Kidney (tissue), 22 donors: ENCODE measurements at places on chromosomes 3 and 15.

GRCh38 chr3:111577798-111578685 lies 17.1 kb downstream of the ZBED2 start:
- DNase-seq, result peak; percentile 46

- DNase-seq, result no peak
Measured at GRCh38 chr15:95300958-95301357, 1029.5 kb upstream of the NR2F2 start.

GRCh38 chr15:60651734-60652141 lies 172.8 kb upstream of the ICE2 start:
- DNase-seq, result no peak

- DNase-seq, result no peak
Measured at GRCh38 chr15:65887565-65887964, 18.3 kb downstream of the RAB11A start.

GRCh38 chr15:83014205-83014653 lies 2.8 kb upstream of the C15orf40 start:
- no peak for DNase-seq
